ENCODE measurements at places on chromosomes 4 and X. TPM values are rescaled to one million over a fixed set of nuclear protein-coding genes. Genes with fewer than 3 reads are reported as not detected.

DNA sequence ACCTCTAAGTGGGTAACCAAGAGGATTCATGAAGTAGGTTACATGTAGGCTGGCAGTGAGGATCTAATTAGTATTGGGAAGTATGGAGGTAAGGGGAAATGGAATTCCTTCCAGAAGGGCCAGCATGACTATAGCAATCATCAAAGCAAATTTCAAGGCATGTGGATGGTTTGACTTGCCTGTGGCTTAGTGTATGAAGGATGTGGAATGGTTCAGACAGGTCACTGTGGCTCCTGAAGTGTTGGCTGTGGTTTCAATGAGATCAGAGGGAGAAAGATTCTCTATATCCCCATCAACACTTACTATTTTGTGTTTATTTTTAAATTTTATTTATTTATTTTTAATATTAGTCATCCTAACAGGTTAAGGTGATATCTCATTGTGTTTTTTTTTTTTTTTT lies 121.6 kb upstream of the TBC1D9 start:
- no peak for DNase-seq

DNA sequence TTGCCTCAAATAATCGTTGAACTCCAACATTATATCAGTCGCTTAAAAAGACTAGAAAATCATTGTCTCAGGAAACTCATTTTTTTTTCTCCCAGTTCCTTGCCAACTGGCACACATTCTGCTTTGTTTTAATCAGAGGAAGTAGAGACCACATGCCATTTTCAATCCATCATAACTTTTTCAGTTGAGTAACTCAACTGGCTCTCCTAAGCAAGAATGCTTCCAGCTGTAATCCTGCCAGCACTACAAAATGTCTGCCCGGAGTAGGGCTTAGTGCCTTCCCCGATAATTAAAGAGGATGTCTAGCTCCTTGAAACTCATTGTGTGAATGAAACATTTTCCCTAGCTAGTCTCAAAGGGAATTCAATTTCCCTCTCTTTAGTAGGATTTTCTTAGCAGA lies 33.0 kb downstream of the FREM3 start:
- no peak for DNase-seq

- peak; percentile 87 for DNase-seq
These were observed 25.5 kb downstream of the UTP14A start for GRCh38 chrX:129931411-129932015.

DNA sequence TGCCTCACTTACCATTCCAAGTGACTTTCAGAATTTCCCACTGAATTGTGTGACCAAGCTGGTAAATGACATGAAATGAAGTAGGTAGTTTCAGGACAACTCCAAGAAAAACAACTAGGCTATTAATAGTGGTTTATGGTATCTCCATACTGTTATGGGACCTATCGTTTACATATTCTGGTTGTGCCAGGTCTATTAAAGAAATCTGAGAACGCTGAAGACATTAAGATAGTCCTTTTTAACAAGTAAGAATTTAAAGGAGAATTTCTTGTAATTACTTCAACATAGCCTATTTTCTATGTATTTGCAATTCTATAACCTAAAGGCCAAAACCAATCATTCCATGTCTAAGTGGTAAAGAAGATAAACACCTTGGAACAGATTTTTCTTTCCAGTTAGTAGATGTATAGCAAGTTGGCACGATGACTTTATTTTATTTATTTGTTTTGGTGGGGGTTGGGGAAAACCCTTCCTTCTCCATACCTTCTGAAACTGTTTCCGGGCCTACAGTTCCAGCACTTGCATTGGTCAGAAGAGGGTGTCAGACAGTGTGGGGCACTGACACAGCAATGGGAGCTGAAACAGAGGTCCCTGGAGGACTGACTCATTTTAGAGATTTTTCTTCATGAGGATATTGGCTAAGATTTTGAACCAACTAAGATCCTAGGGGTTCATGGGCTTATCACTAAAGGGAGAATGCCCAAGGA lies 7.6 kb upstream of the DCLK2 start:
- no peak for DNase-seq

DNA sequence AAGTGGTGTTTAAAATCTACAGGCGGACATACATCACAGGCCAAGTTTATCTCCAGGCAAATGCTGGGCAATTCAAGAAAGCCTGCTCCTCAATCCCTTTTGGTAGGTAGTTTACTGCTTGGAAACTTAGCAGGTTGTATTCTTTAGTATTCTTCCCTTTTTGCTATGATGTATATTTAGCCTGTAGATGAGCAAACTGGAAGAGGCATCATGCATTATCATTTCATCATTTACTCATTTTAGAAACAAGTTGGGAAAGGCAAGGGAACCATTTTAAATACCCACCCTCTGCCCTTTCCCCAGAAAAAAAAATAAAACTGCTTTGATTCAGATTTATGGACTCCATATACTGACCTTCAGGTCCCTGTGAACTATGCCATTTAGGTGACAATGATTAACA lies 213.2 kb downstream of the CAMK2D start:
- DNase-seq = no peak

- DNase-seq = no peak
These were observed 38.9 kb upstream of the TLR2 start for GRCh38 chr4:153645183-153645582.

DNA sequence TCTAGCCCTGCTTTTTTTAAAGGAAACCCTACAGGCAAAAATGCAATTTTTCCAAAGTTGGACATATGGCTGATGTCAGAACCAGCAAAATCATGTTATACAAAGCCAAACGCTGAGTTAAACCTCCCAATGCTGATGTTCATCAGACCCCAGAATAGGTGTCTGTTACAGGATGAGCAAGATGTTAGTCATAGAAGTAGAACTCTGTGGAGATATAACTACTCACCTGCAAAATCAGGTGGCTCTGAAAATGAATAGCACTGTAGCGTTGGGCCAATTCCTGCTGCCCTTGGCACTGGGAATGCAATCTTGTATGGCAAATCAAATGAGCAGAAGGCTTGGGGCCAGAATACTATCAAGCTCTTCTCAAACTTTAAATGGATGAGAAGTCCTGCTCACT lies 634.1 kb downstream of the RPA4 start:
- DNase-seq = no peak

DNA sequence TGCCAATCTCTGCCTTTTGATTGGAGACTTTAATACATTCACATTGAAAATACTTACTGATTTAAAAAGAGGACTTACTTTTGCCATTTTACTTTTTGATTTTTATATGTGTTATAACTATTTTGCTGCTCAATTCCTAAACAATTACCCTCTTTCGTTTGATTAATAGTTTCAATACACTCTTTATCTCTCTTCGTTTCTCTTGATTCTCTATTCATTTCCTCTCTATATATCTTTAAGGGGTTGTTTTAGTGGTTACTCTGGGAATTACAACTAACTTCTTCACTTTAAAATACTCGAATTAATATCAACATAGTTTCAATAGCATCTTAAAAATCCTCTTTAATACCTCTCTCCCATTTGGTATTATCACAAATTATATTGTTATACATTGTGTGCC lies 116.6 kb downstream of the PTCHD1 start:
- DNase-seq = no peak

DNA sequence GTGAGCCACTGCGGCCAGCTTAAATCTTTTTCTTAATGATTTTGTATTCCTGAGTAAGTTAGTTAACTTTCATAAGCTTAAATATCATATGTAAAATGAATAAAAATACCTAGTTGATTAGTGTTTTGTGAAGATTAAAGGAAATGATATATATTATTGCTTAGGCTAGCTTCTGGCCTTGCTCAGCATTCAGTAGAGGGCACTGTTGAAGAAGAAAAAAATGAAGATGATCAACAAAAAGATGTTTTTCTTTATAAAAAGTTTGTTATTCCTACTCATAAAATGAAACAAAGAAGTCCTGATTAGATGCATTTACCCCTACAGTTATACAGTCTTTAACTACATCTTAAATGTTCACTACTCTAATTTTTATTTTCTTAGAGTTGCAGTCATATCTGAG lies 797.7 kb downstream of the RAPGEF2 start:
- DNase-seq = no peak

- no peak for DNase-seq
These were observed 17.2 kb upstream of the HPGDS start for GRCh38 chr4:94359838-94360237.

DNA sequence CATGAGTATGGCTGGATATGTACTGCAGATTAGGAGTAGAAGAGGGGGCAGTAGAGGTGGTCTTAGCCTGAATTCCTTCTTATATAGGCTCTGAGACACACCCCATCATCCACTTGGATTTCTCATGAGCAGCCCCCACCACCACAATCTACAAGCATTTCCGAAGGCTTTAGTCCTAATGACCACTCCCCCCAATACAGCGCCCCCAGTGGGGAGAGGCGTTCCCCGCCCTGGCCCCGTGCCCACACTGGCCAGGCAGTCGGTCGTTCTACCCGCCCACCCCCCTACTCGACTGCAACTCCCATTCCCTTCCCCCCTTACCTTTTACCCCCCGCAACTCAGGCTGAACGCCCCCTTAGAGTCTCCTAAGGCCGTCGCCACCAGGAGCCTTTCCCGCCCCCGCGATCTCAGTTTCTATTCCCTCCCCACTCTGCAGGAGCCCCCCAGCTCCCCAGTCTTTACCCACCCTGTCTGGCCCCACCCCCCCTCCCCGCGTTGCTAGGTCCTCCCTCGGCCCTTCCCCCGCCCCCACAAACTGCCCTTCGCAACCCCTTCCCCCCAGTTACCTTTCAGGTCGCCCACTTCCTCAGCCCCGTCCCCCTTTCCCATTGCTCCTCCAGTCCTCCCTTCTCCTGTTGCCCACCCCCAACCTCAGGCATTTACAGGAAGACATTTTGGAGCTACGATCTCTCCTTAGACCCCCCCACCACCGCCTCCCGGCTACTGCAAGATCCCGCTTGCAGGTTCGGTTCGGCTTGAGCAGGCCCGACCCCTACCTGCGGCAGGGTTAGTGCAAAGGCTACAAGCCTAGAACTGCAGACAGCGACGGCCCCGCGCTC lies 468 bp downstream of the ZMYM3 start:
- peak; percentile 28 for DNase-seq

- no peak for DNase-seq
These were observed 35.9 kb upstream of the CLCN4 start for GRCh38 chrX:10120828-10121227.

DNA sequence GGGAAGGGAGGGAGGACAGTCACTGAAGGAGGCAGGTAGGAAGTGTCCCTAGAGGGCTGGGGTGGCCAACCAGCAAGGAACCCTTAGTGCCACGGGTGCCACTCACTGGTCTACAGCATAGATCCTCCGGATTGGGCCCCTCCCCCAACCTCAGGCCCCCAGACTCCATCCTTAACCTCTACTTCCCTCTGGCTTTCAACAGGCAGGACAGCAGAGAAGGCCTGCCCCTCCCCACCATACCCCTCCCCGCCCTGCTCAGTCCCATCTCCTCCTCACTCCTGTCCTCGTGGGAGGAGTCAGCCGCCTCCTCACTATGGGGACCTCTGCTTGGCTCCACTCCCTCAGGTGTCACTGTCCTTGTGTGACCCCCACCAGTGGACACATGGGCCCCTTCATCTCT lies 77.7 kb upstream of the PSAPL1 start:
- no peak for DNase-seq

- no peak for DNase-seq
These were observed 75.4 kb upstream of the C4orf50 start for GRCh38 chr4:6093671-6094070.

DNA sequence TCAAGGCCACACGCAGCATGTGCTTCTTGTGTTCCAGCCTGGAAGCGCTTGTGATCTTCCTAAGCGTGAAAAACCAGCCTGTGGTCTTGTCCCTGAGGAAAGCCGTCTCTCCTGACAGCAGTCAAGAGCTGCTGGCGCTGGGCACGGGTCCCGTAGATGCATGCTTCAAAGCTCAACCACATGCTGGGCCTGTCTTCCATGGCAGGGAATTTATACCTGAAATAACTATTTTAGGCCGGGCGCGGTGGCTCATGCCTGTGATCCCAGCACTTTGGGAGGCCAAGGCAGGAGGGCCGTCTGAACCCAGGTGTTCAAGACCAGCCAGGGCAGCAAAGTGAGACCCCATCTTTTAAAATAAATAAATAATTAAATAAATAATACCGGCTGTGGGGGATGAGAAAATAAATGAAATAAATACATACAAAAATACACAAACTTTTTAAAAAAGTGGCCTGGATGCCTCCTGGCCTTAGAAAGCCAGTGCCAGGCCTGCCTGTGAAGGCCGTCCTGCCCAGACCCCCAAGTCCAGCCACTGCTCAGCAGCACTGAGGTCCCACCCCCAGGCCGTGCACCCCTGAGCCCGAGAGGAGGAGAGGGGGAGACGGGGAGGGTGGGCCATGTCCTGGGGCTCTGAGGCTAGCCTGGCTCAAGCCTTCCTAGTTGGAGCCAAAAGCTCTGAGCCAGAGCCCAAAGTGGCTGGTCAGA lies 10.4 kb downstream of the LRPAP1 start:
- peak; percentile 29 for DNase-seq

DNA sequence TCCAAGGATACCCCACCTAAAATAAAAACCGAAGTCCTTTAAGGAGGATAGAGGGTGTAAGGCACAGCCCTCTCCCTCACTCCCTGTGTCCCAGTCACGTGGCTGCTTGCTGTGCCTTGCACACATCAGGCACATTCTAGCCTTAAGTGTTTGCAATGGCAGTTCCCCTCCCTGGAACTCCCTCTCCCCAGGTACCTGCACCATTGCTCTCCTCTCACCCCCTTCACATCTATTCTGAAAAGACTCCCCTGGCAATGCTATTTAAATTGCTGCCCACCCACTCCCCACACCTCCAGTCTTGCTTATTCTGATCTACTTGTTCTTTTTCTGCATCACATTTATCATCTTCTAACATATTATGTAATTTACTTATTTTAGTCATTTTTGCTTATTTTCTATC lies 91.6 kb upstream of the LNX1 start:
- no peak for DNase-seq

Gene SPACA5
- total RNA-seq = not detected

Gene KCND1
- 6.8 TPM for total RNA-seq

Gene AREG
- total RNA-seq = not detected

Gene ZNF711
- 14.4 TPM for total RNA-seq

Gene GC
- total RNA-seq = not detected

Gene NCAPG
- 0.29 TPM for total RNA-seq

Gene UBE2D3
- total RNA-seq = 281 TPM

Gene LONRF3
- 16.1 TPM for total RNA-seq

Gene EDNRA
- total RNA-seq = 2.1 TPM

Gene NRK
- total RNA-seq = 0.11 TPM

Gene NEUROG2
- total RNA-seq = not detected

Gene CT55
- total RNA-seq = not detected

Gene BST1
- total RNA-seq = 3.9 TPM

Gene PRR32
- not detected for total RNA-seq

Data from dorsolateral prefrontal cortex (tissue), 122 donors.